SW480 (cell line): ENCODE measurements at places on chromosomes 4 and X.

DNA sequence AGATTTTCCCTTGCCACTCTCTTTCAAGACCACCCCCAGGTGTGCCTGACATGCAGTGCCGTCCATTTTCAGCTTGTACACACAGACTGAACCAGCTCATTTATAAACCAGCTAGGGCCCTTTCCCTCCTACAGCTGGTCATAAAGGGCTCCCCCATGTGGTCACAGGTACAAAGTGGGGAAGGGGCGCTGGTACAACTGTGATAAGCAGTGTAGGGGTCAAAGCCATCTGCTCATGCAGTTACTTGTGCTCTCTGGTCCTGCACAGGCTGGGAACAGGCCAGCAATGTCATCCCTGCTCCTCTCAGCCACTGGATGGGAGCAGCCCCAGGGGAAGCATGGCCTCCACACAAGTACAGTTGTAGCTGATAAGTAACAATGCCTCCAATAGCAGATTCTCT lies 20.6 kb downstream of the GABRQ start:
- DNase-seq = no peak

DNA sequence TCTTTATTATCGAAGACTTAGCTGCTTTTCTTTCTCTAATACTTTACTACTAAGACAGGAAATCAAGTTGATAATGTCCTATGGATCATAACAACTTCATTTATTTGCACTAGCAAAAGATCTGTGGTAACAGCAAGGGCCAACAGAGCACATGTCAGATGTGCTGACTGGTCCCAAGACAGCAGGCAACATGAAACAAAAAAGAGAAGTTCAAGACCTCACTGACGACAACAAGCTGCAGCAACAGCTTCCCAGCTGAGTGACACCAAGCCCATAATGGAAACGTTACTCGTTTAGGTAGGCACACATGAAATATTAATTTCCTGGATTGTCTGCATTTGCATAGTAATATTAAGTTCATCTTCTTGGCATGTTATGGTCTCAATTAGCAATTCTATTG lies 126.9 kb downstream of the UNC5C start:
- no peak for DNase-seq

DNA sequence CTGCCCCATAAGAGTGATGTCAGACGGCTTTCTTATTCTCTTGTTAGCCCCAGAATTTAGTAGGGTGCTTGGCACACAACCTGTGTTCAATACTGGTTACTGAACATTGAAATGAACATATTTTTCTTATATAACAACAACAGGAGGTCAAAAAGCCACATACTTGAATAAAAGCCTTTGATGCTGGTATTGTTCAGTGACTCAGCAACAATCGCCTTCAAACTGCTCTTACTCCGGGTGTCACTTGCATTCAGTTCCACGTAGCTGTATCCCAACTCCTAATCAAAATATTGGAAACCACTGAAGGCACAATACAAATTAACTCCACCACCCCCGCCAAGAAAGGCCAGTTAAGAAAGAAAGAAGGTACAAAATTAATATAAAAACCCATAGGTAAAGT lies 61.5 kb downstream of the RFC1 start:
- peak; percentile 40 for DNase-seq

GRCh38 chrX:30982467-30982866 lies 89.4 kb downstream of the FTHL17 start:
- DNase-seq = no peak

DNA sequence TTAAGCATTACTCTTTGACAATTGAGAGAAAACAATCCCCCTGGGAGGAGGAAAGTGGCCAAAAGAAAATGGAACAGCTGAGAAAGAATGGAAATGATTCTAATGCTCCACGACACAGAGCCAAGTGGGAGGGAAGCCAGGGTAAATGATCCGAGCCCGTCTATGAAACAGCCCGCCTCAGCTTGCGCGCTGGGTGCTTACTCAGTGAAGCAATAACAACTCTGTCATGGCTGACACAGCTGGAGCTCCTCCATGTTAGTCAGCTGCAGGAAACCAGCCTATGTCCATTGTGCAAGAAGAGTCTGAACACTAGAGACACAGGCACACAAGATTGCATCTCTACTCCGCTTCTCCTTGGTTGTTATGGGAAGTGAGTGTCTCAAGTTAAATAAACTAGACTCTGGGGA lies 19.3 kb downstream of the NOA1 start:
- no peak for DNase-seq

DNA sequence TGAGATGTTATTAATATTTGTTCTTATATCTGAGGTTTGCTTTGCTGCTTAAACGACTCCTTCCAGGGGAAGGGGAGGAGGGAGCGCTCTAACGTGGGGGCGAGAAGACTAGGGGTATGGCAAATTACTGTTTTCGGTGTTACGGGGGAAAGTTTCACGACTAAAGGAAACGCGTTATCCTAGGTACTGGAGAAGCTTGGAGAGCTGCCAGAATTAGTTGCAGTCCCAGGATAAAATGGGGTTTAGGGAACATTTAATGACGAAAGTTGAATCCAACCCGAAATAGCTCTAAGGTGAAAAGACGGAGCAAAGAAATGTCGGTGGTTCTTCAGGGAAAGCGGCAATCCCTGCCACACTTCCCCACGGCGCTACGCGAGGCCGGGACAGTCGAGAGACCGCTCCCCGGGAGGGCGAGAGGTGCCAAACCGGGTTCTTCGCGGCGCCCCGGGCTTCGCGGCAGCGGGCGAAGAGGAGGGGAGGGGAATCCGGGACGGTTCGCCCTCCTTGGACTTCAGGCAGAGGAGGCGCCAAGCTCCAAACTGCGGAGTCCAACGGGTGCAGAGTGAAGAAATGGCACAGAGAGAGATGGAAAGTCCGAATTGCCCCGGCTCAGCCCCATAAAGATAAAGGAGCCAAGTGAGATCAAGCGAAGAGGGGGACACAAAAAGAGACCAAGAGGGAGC lies 724 bp downstream of the THOC2 start:
- peak; percentile 13 for DNase-seq

DNA sequence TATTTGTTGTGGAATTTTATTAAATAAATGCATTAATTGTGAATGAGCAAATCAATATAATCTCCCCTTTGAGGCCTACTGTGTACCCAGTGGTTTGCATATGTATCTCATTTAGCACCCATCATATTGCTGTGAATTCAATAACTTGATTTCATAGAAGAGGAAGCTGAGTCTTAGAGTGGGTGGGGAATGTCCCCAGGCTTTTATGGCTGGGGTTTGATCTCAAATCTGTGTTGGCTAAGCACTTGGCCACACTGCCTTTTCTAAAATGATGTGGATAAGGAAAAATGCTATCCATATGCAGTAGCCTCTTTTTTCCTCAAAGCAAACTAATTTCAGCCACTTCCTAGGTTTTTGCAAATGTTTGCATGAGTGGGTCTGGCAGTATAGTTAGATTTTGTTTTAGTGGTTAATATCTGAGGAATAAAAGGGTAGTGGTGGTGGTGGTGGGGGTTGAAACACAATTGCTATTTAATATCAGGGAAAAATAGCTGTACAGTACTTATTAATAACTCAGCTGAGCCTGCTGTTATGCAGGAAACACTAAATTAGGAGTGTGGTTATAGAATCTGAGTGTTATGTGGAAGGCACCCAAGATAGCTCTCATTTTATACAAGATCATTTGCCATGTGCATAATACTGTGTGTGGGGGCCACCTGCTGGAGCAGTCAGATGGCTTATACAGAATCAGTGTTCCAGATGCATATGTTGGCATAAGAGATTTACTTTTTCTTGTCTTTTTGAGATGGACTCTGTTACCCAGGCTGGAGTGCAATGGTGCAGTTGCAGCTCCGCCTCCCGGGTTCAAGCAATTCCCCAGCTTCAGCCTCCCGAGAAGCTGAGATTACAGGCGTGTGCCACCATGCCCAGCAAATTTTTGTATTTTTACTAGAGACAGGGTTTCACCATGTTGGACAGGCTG lies 108.0 kb downstream of the TMEM131L start:
- peak; percentile 63 for DNase-seq

- DNase-seq = no peak
These were observed 153.0 kb downstream of the DCTD start for GRCh38 chr4:182764137-182764536.

GRCh38 chrX:123504630-123505270 lies 228.1 kb downstream of the THOC2 start:
- DNase-seq = no peak

GRCh38 chr4:119038116-119038841 lies 97.4 kb upstream of the MYOZ2 start:
- no peak for DNase-seq

DNA sequence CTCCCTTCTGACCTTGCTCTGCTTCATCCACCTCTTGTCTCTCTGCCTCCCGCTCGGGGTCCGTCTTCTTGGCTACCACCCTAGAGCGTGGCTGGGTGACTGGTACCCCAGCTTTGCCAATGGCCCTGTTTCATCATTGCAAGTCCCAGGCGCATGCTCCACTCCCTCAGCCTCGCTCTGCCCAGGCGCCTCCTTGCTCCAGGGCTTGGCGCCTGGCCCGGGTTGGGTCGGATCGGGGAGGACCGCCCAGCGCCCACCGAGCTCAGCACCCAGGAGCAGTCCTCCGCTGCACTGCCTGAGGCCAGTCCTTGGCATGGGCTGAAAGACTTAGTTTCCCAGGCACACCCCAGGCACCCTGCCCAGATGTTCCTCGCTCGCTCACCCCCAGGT lies 577 bp downstream of the BGN start:
- DNase-seq = no peak

DNA sequence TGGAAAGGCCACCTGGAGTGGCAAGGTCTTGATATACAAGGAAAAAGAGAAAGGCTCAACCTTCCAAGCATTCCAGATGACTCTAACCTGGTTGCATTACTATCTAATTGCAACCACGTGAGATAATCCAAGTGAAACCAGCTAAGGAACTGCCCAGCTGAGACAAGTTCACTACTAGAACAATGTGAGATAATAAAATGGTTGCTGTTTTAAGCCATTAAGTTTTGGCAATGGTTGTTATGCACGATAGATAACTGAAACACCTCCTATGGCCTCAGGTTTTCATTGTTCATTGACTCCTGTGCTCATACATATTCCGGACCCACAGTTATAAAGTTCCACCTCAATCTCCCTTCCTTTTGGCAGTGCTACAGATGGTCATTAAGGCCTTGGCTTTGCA lies 9.2 kb upstream of the CXorf66 start:
- DNase-seq = no peak

DNA sequence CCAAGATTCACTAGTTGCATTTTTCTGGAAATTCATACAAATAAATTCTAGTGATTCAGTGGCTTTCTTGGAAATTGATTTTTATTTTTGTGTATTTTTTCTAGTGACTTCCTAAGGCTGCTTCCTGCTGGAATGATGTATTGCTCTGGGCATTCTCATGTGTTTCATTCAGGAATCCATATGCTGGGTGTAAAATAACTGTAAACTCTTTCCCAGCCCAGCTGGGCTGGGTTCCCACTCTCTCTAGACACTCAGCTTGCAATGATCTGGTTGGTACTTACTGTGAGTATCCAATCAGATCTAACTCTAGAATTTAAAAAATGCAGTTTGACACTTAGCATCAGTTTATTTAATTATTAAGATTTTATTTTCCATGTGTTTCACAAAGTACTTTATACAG lies 882.2 kb downstream of the STIM2 start:
- no peak for DNase-seq

DNA sequence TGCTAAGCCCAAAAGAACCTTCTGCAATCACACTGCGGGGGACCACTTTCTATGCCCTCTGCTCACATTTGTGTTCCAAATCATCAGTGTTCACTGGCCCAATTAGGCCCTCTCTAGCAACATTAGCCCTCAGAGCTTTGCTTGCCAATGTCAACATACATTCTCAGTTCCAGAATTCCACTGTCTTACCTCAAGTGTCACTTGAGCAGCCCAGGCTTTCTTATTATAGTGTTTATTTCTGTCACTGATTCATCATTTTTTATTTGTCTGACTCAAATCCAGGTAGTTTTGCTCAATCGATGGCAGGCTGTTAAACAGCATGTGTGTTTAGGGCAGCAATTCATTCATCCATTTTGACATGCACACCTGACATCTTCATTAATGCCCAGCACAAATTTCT lies 291.2 kb downstream of the TEX13A start:
- DNase-seq = no peak

DNA sequence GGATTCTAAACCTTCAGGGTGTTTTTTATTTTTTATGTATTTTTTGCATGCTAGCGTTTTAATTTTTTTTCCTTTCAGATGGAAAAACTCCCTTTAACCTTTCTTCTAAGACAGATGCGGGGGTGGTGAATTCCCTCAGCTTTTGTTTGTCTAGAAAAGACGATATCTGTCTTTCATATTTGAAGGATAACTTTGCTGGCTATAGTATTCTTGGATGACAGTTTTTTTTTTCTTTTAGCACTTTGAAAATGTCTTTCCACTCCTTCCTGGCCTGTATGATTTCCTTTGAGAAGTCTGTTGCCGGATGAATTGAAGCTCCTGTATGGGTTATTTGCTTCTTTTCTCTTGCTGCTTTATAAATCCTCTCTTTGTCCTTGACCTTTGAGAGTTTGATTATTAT lies 26.6 kb downstream of the PSAPL1 start:
- no peak for DNase-seq

GRCh38 chrX:11478911-11479310 lies 185.7 kb downstream of the AMELX start:
- no peak for DNase-seq

- no peak for DNase-seq
These were observed 440.4 kb downstream of the SPRY1 start for GRCh38 chr4:123836851-123837595.

- DNase-seq = no peak
These were observed 12.1 kb downstream of the TMEM164 start for GRCh38 chrX:110015032-110015431.

- no peak for DNase-seq
These were observed 48.6 kb downstream of the PDGFRA start for GRCh38 chr4:54277691-54278090.

DNA sequence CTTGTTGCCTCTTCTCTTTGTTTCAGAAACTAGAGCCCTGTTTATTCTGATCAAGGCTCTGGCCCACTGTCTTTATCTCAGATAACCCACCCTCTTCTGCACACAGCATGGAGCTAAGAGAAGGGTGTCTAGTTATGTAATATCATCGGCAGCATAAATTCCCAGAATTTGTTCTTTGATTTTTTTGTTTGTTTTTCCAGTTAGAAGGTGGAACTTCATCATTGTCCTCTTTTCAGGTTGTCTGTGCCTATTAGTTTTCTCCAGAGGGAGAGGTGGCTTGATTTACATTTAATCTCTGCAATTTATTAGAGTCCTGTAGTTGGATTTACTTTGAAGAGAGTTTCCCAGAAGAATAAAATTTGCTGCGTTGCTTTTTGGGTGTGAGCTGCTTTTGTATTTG lies 15.2 kb upstream of the F11 start:
- no peak for DNase-seq

DNA sequence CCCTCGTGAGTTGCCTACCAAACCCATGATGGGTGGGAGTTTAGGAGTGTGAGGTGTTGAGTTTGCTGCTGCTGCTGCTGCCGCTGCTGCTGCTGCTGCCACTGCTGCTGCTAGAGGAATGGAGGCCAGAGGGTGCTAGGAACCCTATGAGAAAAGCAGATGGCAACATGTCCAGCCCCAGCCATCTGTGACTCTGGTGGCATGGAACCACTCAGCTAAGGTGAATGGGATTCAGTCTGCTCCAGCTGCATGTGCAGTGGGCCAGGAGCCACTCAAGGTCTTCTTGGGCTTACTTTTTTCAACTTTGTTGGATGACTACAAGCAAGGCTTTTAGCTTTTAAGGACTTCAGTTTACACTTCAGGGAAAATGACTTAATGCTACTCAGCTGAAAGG lies 103.8 kb downstream of the RTL5 start:
- DNase-seq = no peak
